ENCODE measurements at places on chromosomes 7 and 10. TPM values are rescaled to one million over a fixed set of nuclear protein-coding genes. Genes with fewer than 3 reads are reported as not detected.

DNA sequence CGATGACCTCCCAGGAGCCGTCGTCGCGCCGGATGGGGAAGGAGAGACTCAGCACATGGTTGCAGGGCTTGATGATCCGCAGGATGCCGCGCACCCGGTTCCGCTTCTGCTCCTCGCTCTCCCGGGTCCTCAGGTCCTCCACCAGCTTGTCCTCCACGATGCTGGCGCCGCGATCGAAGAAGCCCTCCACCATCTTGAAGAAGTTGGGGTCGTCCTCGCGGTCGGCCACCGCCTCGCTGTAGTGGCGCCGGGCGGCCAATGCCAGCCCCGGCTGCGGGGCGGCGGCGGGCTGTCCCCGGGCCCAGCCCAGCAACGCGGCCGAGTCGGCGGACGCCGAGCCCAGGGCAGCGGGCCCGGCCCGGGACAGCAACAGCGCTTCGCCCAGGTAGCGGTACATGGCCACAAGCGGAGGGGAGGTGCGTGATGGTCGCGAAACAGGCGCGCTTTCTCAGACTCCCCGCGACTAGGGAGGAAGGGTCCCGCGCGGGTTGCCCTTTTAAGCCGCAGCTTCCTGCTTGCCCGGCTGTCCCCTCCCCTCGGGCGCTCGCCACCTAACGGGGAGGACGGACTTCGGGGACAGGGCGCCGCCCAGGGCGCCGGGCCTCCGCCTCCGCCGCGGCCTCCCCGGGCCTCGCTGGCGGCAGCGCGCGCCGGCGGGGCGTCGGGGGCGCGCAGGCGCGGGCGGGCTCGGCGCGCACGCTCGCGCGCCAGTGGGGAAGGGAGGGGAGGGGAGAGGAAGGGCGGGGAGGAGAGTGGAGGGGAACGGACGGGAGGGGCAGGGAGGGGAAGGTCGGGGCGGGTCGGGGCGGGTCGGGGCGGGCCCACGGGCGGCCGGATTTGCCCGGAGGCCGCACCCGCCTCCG lies at the start of the genes GLUD1 and SHLD2:
Gene GLUD1 (minus strand): TSS at position 471 of the 863 bp plus-strand sequence. CDS start 74 bp downstream, at position 397.
Gene SHLD2 (plus strand): TSS at position 834 of the 863 bp plus-strand sequence. CDS start 56,149 bp downstream, outside the sequence.
- peak; percentile 92 for DNase-seq
- H3K4me1 ChIP-seq, result peaks cover 26% of the 10 kb centered on the region
- H3K36me3 ChIP-seq, result peaks cover 3% of the 10 kb centered on the region
- no peaks in the 10 kb centered on the region for H3K27me3 ChIP-seq

DNA sequence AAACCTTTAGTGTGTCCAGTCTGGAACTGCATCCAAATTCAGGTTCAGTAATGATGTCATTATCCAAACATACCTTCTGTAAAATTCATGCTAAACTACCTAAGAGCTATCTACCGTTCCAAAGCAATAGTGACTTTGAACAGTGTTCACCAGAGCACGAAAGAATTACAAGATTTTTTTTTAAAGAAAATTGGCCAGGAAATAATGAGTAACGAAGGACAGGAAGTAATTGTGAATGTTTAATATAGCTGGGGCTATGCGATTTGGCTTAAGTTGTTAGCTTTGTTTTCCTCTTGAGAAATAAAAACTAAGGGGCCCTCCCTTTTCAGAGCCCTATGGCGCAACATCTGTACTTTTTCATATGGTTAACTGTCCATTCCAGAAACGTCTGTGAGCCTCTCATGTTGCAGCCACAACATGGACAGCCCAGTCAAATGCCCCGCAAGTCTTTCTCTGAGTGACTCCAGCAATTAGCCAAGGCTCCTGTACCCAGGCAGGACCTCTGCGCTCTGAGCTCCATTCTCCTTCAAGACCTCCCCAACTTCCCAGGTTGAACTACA lies 694 bp upstream of the FAS start:
- peak overlapping the region; percentile 80 for H3K27ac ChIP-seq
- H3K36me3 ChIP-seq, result no peaks in the 10 kb centered on the region
- H3K27me3 ChIP-seq, result no peaks in the 10 kb centered on the region
- H3K4me3 ChIP-seq, result peak overlapping the region; percentile 95
- DNase-seq, result no peak
- H3K4me1 ChIP-seq, result peaks cover 23% of the 10 kb centered on the region

The LMTK2 gene
- total RNA-seq, result 16.7 TPM

The UPK3BL1 gene
- total RNA-seq, result 85.4 TPM

DNA sequence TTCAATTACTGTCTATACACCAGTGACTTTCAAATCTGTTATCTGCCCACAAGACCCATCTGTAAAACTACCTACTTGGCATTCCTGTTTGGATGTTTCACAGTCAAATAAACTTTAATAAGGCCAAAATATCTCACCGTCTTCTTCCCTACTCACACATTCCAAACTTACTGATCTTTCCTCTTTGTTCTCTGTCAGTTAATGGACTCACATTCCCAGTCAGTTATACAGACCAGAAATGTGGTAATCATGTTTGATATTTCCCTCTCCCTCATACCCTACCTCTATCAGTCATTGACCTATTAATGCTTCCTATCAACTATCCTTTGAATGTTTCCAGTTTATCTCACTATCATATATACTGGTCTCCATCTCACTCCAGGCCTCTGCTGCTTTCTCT lies 28.5 kb upstream of the HDAC9 start:
- H3K4me1 ChIP-seq, result peaks cover 3% of the 10 kb centered on the region
- no peak for DNase-seq
- H3K4me3 ChIP-seq, result no peak overlapping the region
- no peaks in the 10 kb centered on the region for H3K36me3 ChIP-seq

DNA sequence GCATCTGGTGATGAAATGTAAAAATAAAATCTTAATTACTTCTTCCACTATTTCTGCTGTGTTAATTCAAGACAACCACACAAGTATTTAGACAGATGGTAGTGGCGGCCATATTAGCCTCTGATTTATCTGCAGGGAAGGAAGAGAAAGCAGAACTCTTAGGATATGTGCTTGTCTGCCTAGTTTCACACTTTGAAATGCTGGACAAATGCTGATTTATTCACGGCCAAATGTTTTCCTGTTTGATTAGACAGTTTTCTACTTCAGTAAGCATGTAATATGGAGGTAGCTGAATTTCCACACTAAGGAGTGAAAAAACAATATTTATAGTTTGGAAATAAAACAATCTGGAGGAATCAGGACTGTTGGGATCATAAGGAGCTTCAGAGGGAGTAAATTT lies 158.1 kb downstream of the AGMO start:
- no peak overlapping the region for H3K27ac ChIP-seq
- no peak for DNase-seq
- no peak overlapping the region for H3K4me3 ChIP-seq
- H3K36me3 ChIP-seq, result no peaks in the 10 kb centered on the region

The OR2A12 gene
- not detected for total RNA-seq

GRCh38 chr10:127194111-127194510 lies 2.3 kb downstream of the INSYN2A start:
- no peak for DNase-seq
- H3K27ac ChIP-seq, result no peak overlapping the region
- peaks cover 2% of the 10 kb centered on the region for H3K27me3 ChIP-seq
- no peaks in the 10 kb centered on the region for H3K36me3 ChIP-seq
- H3K4me1 ChIP-seq, result no peaks in the 10 kb centered on the region

- peaks cover 93% of the 10 kb centered on the region for H3K27me3 ChIP-seq
- peak; percentile 64 for DNase-seq
- no peaks in the 10 kb centered on the region for H3K36me3 ChIP-seq
- no peak overlapping the region for H3K27ac ChIP-seq
- H3K4me3 ChIP-seq, result peak overlapping the region; percentile 37
Observed at GRCh38 chr7:5421714-5422395, 1.8 kb downstream of the TNRC18 start.

- H3K4me1 ChIP-seq, result peaks cover 13% of the 10 kb centered on the region
- no peaks in the 10 kb centered on the region for H3K27me3 ChIP-seq
- H3K36me3 ChIP-seq, result no peaks in the 10 kb centered on the region
- no peak overlapping the region for H3K27ac ChIP-seq
Observed at GRCh38 chr7:156889089-156889488, 3.9 kb downstream of the LMBR1 start.

The CYP3A5 gene
- total RNA-seq, result not detected

- no peak overlapping the region for H3K4me3 ChIP-seq
- H3K27me3 ChIP-seq, result no peaks in the 10 kb centered on the region
- peaks cover 10% of the 10 kb centered on the region for H3K36me3 ChIP-seq
- no peak overlapping the region for H3K27ac ChIP-seq
Observed at GRCh38 chr10:110978204-110978603, 58.8 kb downstream of the SHOC2 start.

GRCh38 chr10:127899766-127900387 lies 7.0 kb upstream of the PTPRE start:
- DNase-seq, result no peak
- H3K27me3 ChIP-seq, result no peaks in the 10 kb centered on the region
- H3K4me3 ChIP-seq, result no peak overlapping the region
- H3K27ac ChIP-seq, result no peak overlapping the region
- H3K36me3 ChIP-seq, result no peaks in the 10 kb centered on the region
- H3K4me1 ChIP-seq, result no peaks in the 10 kb centered on the region

The CALML3 gene
- total RNA-seq, result not detected

GRCh38 chr7:93092757-93093370 lies 24.9 kb downstream of the SAMD9 start:
- DNase-seq, result peak; percentile 20
- H3K4me3 ChIP-seq, result no peak overlapping the region
- no peak overlapping the region for H3K27ac ChIP-seq
- no peaks in the 10 kb centered on the region for H3K4me1 ChIP-seq
- peaks cover 2% of the 10 kb centered on the region for H3K27me3 ChIP-seq

DNA sequence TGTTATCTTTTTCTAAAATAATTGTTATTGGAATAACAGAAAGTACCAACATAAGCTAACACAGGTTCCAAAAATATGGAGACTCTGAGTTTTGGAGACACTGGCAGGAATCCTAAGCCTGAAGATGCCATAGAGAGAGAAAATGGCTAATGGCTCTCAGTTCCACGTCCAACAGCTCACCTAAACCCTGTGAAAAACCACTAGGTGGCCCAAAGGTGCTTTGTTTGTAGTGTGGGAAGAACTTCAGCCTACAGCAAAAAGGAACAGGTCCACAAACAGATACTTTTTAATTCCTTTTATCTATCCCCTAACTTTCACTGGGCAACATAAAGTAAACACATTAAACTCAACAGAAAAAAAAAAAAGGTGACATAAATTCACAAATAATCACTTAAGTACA lies 272.3 kb downstream of the SEMA3D start:
- no peak overlapping the region for H3K27ac ChIP-seq
- no peak for DNase-seq
- H3K4me1 ChIP-seq, result no peaks in the 10 kb centered on the region

The GCK gene
- 0.87 TPM for total RNA-seq

DNA sequence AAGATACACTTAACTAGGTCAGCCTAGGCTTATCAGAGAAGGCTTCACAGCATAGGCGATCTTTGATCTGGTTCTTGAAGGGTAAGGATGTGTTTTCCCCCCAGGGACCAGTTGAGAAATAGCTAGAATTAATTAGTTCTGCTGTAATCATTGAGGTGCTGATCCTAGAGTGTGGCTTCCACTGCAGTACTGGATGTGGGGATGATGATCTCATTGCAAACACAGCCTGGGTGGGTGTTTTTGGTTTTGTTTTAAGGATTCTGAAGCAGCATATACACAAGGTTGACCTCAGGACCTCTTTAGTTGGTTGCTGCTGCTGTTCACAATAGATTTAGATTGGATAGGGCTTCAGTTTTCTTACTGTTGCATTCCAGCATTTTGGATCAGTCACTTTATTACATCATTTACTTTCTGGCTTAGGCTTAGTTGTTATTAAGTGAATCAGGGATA lies 159.7 kb downstream of the AUTS2 start:
- H3K27me3 ChIP-seq, result no peaks in the 10 kb centered on the region
- H3K36me3 ChIP-seq, result no peaks in the 10 kb centered on the region
- DNase-seq, result no peak

DNA sequence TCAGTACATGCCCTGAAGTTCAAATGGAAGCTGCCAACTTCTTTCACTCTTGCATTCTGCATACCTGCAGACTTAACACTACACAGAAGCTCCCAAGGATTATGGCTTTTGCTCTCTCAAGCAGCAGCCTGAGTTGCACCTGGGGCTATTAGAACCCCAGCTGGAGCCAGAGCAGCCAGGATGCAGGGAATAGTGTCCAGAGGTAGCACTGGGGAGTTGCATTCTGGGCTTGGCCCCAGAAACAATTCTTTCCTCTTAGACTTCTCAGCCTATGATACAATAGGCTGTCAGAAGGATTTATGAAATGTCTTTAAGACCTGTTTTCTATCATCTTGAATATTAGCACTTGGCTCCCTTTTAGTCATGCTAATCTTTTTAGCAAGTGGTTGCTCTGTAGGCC lies 886.7 kb upstream of the GHITM start:
- H3K4me3 ChIP-seq, result no peak overlapping the region
- no peaks in the 10 kb centered on the region for H3K27me3 ChIP-seq
- H3K27ac ChIP-seq, result no peak overlapping the region
- H3K4me1 ChIP-seq, result no peaks in the 10 kb centered on the region

The TMEM236 gene
- total RNA-seq, result 0.27 TPM

- no peak overlapping the region for H3K4me3 ChIP-seq
- no peak overlapping the region for H3K27ac ChIP-seq
- no peak for DNase-seq
- no peaks in the 10 kb centered on the region for H3K4me1 ChIP-seq
- H3K36me3 ChIP-seq, result no peaks in the 10 kb centered on the region
Observed at GRCh38 chr7:80414331-80414730, 97.5 kb downstream of the GNAT3 start.

DNA sequence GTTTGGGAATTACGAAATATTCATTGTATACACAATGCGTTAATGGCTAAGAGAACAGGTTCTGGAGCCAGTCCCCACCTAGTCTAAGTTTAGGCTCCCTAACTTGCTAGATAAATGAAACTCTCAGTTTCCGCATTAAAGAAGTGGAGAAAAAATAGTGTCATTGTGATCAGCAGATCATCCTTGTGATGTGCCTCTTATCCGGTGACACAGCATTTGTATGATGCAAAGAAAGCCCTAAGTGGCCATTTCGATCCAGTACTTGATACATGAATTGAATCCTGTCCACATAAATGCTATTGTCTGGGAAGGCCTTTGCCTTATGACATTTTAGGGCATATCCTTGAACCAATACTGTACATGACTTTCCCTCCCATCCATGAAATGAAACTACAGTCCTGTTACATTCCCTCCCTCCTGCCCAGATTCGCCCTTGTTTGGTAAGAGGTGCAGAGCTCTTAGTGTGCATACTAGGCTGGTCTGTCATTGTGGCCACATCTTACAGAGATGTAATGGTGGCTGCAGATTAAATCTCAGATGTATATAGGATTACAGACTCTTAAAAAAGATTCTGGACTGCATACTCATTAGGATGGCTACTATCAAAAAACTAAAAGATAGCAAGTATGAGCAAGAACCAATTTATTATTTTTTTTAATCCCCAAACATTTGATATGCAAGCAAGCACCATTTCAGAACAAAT lies 80.9 kb downstream of the LRRC4 start:
- H3K27ac ChIP-seq, result no peak overlapping the region
- no peaks in the 10 kb centered on the region for H3K4me1 ChIP-seq
- H3K4me3 ChIP-seq, result no peak overlapping the region
- H3K27me3 ChIP-seq, result no peaks in the 10 kb centered on the region

GRCh38 chr10:128064970-128065580 lies 61.1 kb downstream of the MKI67 start:
- H3K27me3 ChIP-seq, result no peaks in the 10 kb centered on the region
- DNase-seq, result no peak
- H3K36me3 ChIP-seq, result peaks cover 9% of the 10 kb centered on the region
- peak overlapping the region; percentile 48 for H3K4me3 ChIP-seq
- H3K27ac ChIP-seq, result peak overlapping the region; percentile 89

- no peaks in the 10 kb centered on the region for H3K4me1 ChIP-seq
- no peak overlapping the region for H3K4me3 ChIP-seq
- no peaks in the 10 kb centered on the region for H3K27me3 ChIP-seq
Observed at GRCh38 chr7:46322937-46323336, 401.9 kb upstream of the IGFBP3 start.

GRCh38 chr7:20298486-20298901 lies 32.2 kb upstream of the ITGB8 start:
- peaks cover 5% of the 10 kb centered on the region for H3K4me1 ChIP-seq
- H3K27ac ChIP-seq, result no peak overlapping the region
- no peaks in the 10 kb centered on the region for H3K36me3 ChIP-seq
- H3K27me3 ChIP-seq, result no peaks in the 10 kb centered on the region
- no peak for DNase-seq
- no peak overlapping the region for H3K4me3 ChIP-seq

Measured in B cell (primary cell).